Fibroblast of skin of right biceps (primary cell): ENCODE measurements at places on chromosomes 1 and 21.

DNA sequence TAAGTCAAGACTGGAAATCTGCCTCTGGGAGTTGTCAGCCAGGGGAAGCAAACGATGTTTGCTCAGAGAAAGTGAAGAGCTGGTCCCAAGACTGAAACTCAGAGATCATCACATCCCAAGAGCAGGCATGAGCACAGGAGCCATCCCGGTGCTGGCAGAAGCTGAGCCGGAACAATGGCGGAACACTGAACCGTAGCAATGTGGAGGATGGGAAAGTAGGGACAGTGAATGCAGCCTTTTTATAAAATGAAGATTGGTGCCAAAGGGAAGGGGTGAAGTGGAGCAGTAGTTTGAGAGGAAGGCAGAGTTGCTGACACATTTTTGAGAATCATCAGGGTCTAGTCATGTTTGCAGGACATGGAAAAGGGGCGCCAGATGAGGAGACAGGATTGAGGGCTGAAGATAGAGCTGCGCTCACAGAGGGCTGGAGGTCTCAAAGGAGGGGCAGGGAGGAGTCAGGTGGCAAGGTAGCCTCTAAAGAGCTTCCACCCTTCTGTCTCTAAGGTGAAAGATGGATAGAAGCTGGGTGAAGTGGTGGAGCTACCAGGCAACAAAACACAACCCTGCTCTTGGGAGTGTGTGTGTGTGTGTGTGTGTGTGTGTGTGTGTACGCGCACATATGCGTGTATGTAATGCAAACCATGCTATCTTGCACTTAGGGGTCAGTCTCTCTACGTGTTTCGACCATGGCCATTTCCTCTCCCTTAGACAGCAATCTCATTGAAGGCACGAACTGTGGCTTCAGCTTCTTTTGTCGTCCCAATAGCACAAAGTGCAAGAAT lies 94.3 kb upstream of the IRF2BP2 start:
- no peak for DNase-seq

GRCh38 chr1:168482106-168482505 lies 61.7 kb downstream of the XCL2 start:
- DNase-seq, result no peak

- no peak for DNase-seq
These were observed 115.9 kb downstream of the KCND3 start for GRCh38 chr1:111873460-111874030.

DNA sequence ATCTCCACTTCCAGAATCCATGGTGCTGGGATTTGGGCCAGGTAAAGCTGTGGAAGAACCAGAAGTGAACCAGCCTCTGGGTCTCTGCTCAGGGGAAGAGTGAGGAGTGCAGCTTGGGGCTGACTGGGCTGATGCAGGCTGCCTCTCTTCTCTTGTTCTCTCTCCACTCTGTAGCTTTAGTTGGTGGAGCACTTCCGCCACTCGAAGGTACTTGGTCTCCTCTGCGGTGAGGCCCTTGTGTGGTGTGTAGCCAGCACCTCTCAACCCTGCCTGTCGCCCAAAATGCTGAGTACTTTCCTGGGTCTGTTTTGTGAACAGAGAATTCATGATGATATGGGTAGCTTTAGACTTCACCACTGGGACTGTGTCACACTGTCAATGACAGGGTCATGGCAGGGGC lies 63.2 kb downstream of the URB2 start:
- no peak for DNase-seq

- DNase-seq, result peak; percentile 99
These were observed 38.8 kb upstream of the SRSF10 start for GRCh38 chr1:24018611-24019580.

DNA sequence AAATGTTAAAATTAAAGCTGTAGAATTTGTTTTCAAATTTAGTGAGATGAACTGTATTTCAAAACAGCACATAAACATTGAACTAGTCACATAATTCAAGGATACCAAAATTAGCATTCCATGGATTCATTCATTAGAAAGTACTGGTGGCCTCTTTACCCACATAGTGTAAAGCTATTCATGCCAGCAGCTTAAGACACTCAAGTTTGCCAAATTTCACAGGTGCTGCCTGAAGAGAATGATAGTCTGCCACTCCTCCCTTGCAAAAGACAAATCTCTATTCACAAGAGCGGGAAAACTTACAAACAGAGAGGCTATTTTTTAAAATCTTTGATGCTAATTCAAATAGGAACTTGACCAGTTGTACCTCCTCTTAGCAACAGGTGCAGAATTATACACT lies 337.0 kb downstream of the BRINP3 start:
- DNase-seq, result no peak

- DNase-seq, result no peak
These were observed 20.3 kb upstream of the A3GALT2 start for GRCh38 chr1:33341190-33341589.

DNA sequence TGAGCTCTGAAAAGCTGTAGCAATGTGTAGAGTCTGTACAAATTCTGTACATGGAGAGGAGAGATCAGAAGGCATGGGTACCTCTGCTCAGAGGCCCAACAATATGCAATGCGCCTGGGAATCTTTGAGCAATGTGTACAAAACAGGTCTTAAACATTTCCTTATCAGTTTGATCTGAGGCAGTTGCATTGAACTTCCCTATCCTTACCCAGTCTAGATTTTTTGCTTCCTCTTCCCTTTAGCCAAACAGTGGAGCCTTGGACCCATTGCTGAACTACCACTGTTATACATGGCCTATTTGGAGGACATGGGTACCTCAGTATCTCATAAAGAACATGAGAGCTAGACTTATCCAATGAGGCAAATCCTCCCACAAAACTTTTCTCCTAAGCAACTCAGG lies 12.6 kb upstream of the MNDA start:
- DNase-seq, result no peak

DNA sequence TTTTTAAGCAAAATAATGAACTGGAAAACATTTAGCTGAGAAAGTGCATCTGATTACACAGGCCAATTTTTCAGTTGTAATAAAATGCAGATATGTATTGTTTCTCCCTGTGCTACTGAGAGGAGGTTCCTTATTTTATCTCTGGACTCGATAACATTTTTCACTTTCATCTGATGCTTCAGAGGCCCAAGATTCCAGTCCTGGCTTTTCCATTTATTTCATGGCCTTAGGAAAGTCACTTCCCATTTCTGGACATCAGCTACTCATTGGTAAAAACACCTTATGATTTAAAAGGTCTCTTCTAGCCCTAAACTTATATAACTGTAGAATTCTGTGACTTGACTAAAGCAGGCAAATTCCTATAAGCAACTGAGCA lies 203.5 kb downstream of the HHAT start:
- DNase-seq, result no peak

- DNase-seq, result no peak
These were observed 84.9 kb upstream of the CXADR start for GRCh38 chr21:17427831-17428483.

GRCh38 chr1:15949453-15950245 lies 26.3 kb downstream of the ZBTB17 start:
- peak; percentile 98 for DNase-seq

DNA sequence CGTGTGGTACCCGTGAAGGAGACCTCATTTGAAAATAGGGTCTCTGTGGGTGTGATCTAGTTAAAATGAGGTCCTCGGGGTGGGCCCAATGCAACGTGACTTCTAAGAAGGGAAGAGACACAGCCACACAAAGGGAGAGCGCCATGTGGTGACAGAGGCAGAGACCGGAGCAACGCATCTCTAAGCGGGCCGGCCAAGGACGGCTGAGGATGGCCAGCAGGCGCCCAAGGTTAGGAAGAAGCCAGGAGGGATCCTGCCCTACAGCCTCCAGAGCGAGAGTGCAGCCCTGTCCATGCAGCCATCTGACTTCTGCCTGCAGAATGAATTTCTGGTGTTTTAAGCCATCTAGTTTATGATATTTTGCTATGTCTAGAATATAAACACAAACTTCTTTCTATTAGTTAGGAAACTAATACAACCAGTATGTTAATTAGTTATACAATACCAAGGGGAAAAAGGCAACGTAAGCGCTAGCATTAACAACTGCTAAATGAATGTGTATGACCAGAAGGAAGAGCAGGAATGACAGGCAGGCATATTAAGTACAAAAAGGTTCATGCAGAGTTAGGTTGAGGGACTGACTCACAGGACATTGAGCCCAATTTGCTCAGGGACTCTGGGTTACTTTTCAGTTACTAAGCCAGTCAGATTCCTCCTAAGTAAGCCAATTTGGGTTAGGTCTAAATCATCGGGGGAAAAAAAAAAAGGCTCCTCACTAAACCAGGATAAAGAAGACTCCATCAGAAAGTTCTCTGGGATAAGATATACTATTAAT lies 4.1 kb downstream of the CEP104 start:
- no peak for DNase-seq

DNA sequence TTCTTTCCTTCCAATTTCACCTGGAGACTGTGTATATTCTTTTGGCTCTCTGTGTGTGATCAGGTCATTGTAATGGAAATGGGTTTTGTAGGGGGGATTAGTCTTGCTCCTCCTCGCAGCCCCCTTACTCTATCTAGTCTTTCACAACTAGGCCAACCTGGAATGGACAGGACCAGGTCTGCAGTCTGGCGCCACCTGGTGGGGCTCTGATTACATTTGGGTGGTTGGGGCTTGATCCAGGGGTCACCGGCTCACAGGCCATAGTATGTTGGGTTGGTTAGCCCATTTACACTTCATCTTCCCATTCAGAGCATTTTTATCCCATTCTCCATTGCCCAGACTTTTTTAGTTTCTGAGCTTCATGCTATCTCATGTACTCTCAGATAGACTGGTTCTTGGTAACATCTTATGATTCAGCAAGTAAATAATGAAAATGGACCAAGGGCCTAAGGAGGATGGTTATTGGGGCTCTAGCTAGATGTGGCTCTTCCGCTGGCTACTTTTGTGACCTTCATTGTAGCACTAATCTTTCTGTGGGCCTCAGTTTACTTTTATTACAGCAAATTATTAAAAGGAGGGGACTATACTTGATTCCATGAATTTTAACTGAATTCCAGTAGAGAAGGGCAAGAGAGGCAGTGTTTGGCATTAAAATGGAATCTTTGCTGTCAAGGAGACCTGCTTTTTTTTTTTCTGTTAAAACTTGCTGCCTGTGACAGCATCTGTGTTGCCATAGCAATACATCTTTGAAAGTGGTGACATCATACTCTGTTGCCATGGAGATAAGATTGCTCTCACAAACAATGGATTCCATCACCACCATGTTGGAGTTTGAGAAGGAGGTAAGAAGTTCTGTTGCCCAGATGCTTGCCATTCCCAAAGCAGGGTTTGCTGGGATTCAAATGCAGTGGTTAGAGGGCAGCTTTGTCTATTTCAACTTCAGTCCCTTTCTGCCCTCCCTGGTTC lies 150.1 kb downstream of the PLXNA2 start:
- DNase-seq, result peak; percentile 55

DNA sequence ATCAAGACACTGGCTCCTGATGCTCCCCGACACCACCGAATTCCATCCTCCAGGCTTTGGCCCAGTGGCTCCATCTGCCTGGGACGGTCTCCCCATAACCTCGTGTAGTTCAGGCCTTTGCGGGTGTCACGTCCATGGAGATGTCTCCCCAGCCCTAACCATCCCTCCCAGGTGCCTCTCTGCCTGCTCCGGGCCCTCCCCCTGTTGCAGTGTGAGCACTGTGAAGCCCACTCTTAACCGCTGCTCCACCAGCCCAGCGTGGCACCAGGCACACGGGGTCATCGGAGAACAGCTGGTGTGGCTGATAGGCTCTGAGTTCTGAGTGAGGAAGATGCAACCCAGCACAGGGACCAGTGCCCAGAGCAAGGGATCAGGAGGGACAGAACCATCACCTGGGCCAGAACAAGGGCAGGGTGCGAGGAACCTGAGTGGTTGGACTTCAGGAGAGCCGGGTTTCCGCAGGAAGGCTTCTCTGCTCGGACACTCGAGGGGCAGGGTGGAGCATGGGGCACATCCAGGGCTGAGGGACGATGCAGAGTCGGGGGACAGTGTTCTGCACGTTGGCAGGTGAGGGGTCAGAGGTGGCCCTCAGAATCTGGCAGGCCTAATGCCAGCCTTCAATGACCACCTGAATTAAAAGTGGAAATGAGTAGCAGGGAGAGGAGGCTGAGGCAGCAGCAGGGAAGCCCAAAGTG lies 2.6 kb upstream of the GNB1 start:
- DNase-seq, result no peak

DNA sequence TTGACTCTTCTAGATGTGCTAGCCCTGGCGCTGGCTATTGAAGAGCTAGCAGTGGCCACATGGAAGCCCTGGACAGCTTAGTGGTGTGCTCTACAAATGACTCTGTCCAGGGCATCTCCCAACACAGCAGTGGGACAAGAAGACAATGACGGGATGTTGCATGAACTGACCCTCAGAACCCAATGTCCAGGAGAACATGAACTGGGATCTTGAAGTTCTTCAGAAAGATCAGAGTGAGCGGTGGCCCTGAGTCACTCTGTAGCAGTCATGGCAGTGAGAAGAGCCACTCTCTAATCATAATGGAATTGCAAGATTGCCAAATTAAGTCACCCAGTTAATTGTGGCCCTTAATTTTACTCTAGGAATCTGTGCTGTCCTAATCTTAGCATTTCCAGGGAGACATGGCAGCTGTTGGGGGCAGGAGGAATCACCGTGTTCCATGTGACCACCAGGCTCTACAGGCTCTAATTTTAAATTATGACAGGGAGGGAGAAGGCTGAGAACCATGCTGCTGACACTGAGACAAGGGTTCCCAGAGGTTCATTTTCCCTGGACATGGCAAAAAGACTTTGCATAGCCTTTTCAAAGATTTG lies 10.2 kb upstream of the OBSCN start:
- no peak for DNase-seq

DNA sequence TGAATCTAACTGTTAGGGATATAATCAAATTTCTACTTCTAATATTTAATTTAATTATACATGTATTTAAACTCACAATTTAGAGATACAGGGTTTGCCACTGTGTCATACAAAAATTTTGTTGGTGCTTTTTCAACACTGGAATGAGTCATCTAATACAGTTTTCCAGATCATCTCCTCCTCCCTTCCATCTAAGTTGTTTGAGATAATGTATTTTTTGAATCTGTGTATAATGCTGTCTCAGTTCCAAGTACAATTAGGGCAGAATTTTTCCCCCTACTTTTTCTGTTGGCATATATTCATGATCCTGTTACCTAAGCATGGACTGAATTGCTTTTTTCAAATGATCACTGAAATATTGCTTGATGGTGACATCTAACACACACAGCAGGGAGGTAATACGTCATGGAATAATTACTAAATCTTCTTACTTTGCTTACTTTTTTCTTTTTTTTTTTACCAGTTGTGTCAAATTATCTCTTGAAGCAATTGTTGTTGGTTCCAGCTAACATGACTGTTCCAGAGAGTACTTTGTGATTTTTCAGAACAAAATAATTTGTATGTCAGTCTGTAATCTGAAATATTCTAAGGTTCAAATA lies 146.0 kb downstream of the MAGI3 start:
- peak; percentile 68 for DNase-seq
